ENCODE measurements at places on chromosomes 3 and 15. TPM values are rescaled to one million over a fixed set of nuclear protein-coding genes. Genes with fewer than 3 reads are reported as not detected.

Gene ALDH1A2
- 1.3 TPM for total RNA-seq

Gene CD200
- 7.2 TPM for total RNA-seq

Gene TAMM41
- 3.8 TPM for total RNA-seq

Gene RLBP1
- total RNA-seq: under 0.01 TPM

Gene COLQ
- total RNA-seq: 1.8 TPM

Gene SLC24A5
- total RNA-seq: 1,301 TPM

Gene PBRM1
- total RNA-seq: 284 TPM

Gene IL12A
- total RNA-seq: not detected

Gene CHRM5
- not detected for total RNA-seq

Gene AADACL2
- total RNA-seq: not detected

Gene OR5K2
- not detected for total RNA-seq

Gene PAQR5
- not detected for total RNA-seq

Gene WNT5A
- 3.1 TPM for total RNA-seq

Gene RHCG
- 0.69 TPM for total RNA-seq

Gene ZPLD1
- not detected for total RNA-seq

Gene KBTBD12
- not detected for total RNA-seq

Gene ZNF80
- not detected for total RNA-seq

Gene RTP4
- total RNA-seq: 47.0 TPM

Gene GOLGA6L10
- 0.69 TPM for total RNA-seq

Gene ZNF860
- total RNA-seq: 2.2 TPM

Gene TEX55
- total RNA-seq: not detected

Gene MEX3B
- total RNA-seq: 4.0 TPM

Gene SNRPA1
- 22.0 TPM for total RNA-seq

Gene LRRN1
- 1.7 TPM for total RNA-seq

All from melanocyte of skin (primary cell).